ENCODE measurements at places on chromosomes 7 and 10.
A peak's percentile ranks its signal among the peaks of the same experiment; 100 is the strongest.

DNA sequence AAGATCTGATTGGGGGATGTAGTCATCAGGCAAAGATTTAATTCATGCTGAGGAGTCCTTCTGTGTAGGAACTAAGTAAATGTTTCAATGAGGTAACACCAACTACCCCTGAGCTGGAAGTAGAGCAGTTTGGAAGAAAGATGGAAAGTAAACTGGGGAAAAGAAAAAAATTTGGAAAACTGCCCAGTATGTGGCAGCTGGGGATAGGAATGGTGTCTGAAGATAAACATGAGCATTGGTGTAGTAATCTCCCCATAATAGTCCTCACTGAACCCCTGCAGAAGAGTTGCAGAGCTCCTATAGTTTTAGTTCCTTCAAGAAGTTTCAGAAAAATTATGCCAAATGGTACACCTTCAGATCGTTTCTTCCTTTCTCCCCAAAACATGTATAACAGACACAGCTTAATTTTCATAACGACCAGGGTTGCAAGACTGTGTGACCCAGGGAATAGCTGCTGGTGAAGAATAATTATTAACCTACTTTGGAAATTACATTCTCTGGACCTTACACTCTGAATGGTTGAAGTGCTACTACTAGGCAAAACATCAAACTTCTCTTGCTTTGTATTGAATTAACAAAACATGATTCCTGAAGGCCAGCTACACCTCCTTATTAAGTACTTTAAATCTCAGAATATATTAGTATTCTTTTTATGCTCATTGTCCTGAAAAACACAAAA lies 446.4 kb upstream of the NRG3 start:
- no peak for DNase-seq

DNA sequence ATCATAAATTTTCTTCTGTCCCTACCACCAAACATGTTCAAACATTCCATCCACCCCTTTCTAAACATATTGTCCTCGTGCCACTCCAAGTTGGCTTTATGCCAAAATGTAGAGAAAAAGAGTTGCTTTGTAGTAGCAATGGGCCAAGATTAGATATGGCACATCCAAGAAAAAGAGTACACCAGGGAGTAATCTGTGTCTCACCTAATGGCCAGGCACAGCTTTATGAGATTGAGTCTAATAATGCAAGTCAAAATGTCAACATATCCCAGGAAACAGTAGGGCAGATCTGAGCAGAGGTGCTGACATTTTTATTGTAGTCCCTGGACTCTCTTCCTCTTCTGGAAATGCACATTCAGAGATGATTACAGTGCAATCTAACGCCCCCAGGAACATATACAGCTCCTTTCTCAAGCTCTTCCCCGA lies 5.7 kb upstream of the OR6V1 start:
- no peak for DNase-seq

DNA sequence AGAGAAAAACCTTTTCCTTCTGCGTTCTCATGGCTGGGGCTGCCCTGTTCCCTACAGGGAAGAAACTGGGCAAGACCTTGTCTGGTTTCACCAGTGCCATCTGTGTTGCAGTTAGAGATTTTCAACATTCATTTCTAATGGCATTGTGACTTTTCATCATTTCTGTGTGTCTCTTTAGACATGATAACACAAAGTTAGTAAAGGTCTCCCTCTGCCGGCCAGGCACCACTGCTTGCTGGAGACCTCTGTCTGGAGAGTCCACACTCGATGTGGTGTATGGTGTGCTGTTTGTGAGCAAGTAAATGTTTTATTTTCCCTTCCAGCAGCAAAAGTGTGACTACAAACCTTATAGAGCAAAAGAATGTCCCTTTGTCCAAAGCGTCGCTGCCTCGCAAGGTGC lies 213.5 kb downstream of the PAXIP1 start:
- DNase-seq = no peak

DNA sequence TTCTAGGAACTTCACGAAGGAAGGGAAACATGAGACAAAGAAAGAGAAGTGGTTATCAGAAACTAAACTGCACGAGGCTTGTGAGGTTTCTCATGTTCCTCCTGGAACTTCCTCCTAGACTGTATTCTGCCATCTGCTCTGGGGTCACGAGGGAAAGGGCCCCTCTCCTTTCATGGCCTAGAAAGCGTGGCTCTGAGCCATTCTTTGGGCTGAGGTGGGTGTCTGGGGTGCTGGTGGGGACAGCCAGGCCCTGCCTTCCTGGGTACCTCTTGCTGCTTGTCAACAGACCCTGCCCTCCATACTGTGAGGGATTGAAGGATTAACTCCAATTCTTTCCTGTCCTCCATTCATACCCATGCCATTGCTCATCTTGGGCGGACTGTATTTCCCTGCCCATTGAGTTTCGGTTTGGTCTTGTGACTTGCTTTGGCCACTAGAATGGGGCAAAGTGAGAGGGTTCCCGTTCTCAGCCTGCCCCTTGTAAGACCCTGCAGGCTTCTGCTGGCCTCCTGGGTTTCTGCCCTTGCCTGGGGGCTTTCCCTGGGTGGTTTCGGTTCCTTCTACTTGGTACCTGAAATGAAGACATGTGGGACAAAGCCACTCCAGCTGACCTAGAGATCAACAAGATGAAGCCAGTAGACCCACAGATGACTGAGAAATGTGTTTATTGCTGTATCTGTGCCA lies 14.9 kb upstream of the GIMAP8 start:
- peak; percentile 51 for DNase-seq

DNA sequence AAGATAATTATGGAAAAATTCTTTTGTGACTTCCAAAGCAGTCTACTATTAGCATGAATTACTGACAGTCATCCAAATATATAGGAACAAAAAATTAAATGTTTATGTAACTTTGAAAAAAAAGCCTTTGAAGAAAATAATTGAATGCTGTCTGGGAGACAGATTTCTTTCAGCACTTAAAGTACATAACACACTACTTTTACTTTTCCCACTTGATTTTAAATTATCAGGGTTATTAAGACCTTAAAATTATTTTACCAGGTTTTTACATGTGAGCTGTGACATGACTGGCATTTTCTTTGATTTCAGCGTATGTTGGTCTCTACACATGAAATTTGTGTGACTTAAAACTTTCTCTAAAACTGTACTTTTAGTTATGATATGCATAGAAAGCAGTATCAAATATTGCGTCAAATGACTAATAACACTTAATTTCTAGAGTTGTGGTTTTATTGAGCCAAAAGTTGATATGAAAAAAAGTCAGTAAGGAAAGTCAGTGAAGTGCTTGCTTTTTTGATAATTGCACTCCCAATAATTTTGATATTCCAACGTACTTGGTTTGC lies 3.1 kb downstream of the PTEN start:
- no peak for DNase-seq

- DNase-seq = no peak
Observed at GRCh38 chr10:97366572-97366971, 32.0 kb upstream of the FRAT2 start.

DNA sequence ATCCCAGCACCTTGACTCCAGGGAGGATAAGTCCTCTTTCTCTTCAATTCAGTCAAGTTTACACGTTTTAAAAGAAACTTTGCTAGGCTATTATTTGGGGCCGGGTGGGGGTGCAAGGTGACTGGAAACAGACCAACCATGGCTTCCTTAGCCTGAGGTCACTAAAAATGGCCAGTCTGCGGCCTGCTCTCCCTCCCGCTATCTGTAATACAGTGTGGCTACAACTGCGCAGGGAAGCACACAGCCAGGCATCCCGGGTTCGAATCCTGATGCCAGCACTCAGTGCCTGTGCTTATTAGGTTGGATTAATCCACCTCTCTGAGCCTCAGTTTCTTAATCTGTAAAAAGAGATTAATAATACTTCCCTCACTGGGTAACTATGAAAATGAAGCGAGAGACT lies 19.5 kb downstream of the ATP6V1F start:
- peak; percentile 17 for DNase-seq

GRCh38 chr7:23787272-23787671 lies 77.3 kb downstream of the STK31 start:
- DNase-seq = peak; percentile 60

DNA sequence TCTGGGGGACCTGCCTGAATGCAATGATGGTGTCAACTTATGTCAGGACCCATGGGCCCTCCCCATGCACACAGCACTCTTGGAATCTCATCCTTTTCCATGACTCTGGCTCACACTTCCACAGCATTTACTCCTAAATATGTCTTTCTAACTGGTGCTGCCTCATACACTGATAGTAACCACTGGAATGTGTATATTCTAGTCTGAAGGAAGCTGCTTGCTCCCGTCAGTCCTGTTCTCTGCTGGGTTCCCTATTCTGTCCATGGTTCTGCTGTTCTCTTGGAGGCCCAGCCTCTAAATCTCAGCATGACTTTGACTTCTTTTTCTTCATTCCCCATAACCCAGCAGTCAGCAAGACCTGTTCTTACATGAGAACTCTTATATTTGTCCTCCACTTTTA lies 1055.1 kb downstream of the KCNMA1 start:
- no peak for DNase-seq

DNA sequence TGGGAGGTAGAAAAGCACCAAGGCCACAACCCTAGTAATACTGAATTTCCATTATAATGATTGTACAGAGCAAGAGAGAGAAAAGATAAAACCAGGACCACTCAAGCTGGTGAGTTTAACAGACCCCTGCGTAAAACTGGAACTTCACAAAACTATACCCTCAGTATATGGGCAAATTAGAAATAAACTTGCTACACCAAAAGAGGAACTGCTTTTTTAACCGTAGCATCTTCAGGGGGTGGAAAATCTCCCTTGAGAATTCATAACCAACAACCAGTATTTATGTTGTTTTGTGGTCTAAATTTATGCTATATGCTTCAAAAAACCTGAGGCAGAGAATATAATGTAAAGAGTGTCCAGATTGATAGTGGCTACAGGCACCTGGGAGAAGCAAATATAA lies 171.2 kb downstream of the SGMS1 start:
- no peak for DNase-seq

GRCh38 chr7:118183428-118183785 lies 557 bp upstream of the LSM8 start:
- DNase-seq = no peak

DNA sequence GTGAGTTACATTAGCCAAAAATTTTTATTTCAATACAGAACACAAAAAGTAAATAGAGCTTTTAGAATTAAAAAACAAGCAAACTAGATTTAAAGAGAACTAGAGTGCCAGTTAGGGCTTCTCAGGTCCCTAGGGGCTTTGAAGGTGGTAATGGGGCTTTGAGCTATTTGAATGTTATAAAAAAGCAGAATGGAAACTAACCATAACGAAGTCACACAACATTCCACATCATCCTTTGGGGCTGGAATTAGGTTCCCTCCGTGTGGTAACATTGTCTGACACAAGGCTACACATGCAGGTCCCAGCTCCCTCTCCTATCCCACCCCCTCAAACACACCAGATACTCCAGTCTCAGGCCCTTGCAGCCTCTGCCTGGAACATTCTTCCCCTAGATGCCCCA lies 15.3 kb downstream of the JAZF1 start:
- no peak for DNase-seq

GRCh38 chr10:17209881-17210280 lies 8.4 kb upstream of the TRDMT1 start:
- DNase-seq = no peak

GRCh38 chr7:159192013-159192412 lies 47.3 kb upstream of the VIPR2 start:
- no peak for DNase-seq

DNA sequence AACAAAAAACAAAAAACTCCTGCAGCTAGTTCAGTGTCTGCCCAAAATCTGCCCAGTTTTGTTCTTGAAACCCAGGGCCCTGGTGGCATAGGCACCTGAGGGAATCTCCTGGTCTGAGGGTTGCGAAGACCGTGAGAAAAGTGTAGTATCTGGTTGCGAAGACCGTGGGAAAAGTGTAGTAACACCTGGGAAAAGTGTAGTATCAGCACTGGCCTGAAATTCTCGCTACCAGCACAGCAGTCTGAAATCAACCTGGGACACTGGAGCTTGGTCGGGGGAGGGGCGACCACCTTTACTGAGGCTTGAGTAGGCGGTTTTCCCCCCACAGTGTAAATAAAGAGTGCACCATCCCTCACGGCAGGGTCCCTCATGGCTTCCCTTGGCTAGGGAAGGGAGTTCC lies 82.5 kb upstream of the SP4 start:
- DNase-seq = no peak

DNA sequence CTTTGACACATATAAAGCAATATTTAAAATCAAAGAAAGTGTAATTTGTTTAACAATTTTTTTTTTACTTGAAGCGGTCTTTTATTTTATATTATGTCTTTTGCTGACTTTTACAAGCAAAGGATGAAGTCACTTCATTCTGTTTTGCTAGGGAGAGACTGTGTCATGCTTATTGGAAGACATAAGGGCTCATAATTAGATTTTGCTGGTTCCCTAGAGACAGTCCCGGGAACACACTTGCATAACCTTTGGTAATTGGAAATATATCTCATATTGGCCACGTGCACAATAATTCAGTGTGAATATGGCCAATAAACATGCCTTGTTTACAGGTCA lies 448 bp upstream of the NET1 start:
- DNase-seq = no peak

DNA sequence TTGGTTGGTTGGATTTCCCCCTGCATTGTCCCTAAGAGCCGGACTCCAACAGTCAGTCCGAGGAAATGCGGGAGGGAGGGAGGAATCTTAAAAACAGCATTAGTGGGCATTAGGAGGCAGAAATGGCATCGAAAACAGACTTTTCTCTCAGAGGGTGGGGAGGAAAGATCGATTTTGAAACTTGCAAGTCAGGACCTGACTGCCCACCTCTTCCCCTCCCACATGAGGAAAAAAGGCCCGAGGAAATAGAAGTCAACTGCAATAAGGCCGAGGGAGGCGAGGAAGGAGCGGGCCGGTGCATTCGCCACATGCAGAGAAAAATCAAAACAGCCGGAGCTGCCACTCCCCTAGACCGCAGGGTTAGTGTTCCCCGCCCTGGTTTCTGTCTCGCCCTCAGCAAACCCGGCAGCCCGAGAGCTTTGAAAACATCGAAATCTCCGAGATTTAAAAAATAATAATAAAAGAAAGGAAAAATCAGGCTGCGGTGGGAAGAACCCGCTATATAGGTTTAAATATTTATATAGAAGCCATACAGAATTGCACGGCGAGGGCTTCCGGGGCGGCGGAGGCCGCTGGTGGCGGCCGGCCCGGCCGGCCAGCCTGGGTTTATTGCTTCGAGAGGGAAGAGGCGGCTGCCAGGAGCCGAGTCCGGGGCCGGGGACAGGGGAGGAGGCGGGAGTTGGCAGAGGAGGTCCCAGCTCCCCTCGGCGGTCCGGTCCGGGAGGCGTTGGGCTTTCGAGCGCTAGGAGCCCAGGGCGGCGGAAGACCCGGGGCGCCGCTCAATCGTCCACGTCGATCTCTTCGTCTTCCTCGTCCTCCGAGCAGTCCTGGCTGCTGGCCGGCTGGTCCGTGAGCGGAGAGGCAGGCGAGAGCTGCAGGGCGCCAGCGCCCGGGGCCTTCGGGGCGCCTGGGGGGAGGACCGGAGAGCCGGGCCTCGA lies 2.5 kb downstream of the LBX1 start:
- no peak for DNase-seq

- DNase-seq = no peak
Observed at GRCh38 chr7:103715376-103716120, 269.5 kb upstream of the SLC26A5 start.

- no peak for DNase-seq
Observed at GRCh38 chr7:48847917-48848316, 76.4 kb upstream of the CDC14C start.
